Caki2 (cell line): ENCODE measurements at places on chromosomes 12 and 14.
A peak's percentile ranks its signal among the peaks of the same experiment; 100 is the strongest.

- no peak for DNase-seq
Observed at GRCh38 chr14:76113691-76114090, 38.0 kb upstream of the GPATCH2L start.

DNA sequence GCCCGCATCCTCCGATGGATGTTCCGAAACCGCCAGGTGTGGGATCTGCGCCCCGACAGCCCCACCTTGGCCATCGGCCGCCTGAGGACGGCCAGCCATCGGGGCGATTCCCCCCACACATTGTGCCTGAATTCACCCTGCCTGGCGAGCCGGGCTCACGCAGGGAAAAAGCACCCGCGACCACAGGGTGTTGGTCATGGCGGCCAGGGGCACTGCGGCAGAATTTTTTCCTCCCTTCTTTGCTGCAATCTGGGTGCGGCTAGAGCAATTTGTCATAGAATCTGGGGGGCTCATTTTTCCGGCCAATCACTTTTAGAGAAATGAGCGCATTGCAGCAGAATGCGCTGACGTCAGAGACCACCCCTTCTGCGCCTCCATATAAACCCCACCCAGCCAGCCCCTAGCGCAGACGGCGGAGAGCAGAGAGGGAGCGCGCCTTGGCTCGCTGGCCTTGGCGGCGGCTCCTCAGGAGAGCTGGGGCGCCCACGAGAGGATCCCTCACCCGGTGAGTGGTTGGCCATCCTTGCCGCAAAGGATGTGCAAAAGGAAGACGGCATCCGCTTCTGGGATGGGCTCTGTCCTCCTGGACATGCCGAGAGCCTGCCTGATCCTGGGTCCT, at the start of gene MEG3:
TSS of gene MEG3 (plus strand) at position 406 of the 619 bp plus-strand sequence.
- no peak for DNase-seq

DNA sequence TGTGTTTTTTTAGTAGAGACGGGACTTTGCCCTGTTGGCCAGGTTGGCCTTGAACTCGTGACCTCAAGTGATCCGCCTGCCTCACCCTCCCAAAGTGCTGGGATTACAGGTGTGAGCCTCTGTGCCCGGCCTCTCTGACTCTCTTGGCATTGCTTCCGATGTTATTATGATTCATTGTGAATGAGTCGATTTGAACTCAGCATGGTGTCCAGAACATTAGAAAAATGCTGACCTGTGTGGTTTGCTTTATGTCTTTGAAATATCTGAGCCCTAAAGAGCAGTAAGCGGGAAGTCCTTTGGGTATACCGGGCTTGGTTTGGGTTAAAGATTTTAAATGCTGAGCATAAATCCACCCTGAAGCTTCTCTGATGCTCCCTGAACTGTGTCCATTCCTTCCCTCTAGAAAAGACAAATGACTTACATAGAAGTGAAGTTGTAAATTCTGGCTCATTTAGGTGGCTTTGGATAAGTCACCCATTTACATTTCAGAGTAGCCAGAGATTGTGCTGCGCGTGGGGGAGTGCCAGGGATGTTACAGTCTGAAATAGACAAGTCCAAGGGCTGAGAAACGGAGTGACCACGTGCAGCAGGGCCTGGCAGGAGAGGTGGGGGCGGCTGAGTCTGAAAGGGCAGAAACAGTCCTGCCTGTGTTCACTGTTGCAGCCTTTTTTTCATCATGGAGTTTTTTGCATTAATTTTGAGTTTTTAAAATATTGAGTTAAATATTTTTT, 39.6 kb downstream of the SLC15A4 start:
- DNase-seq: peak; percentile 26

DNA sequence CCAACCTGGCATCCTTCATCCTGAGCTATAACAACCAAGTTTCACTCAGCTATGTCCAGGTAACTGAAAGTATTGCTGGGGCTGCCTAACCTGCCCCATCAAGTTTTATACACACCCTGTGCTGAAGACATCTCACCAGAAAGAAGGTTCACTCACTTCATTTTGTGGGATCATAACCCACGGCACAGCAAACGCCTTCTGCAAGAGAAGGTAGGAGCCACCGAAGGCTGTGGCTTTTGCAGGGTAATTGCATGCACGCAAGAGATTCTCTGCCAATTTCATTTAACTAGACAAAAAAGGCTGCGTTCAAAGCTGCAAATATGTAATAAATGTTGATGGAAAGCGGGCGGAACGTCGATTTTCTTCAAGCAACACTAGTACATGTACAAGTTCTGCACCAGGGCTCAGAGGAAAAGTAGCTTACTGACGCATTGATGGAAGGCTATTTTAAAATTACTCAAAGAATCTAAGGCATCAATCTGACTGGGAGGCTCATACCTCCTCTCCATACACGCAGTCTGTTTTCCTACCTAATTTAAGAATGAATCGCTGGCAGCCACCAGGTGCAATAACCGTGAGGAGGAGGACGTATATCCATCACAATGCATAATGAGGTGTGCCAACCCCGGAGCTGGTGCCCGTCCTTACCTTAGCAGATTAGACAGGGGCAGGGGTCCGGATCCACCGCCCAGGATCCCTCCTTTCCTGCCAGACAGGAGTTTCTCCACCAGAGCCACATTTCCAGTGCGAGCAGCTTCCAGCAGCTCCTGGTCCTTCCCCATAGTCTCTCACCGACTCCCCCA, 1.1 kb downstream of the ANKS1B start:
- DNase-seq: peak; percentile 35

DNA sequence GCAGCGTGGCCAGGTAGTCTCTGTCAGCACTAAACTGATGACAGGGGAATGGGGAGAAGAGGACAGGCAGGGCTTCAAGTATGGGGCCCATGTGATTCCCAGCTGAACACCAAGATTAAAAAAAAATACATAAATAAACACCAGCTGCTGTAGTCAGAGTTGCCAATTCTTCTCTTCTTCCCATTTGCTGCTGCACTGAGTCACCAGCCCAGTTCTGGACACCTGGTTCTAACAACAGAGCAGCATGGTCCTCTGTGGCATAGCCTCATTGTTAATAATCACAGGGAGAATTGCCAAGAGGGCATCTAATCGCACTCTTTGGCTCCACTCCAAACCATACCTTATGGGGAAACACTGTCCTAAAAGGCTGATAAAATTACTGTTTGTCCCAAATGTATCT, 15.1 kb downstream of the PPM1H start:
- peak; percentile 64 for DNase-seq

DNA sequence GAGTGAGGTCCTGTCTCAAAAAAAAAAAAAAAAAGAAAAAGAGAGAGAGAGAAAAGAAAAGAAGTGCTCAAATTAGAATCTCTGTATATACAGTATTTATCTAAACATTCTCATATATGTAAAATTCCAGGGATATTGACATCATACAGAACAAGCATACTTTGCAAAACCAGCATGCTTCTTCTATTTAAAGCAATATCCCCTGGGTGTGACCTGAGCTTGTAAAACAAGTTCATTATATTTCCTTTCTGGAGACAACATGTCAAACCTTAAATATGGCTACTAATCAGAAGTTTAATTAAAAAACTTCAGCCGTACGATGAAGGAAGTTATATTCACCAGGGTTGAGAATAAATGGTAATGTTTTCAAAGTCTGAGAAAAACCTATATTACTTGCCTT, 175.8 kb upstream of the HMGA2 start:
- no peak for DNase-seq

- DNase-seq: no peak
Observed at GRCh38 chr12:91061091-91061490, 3.3 kb upstream of the KERA start.

DNA sequence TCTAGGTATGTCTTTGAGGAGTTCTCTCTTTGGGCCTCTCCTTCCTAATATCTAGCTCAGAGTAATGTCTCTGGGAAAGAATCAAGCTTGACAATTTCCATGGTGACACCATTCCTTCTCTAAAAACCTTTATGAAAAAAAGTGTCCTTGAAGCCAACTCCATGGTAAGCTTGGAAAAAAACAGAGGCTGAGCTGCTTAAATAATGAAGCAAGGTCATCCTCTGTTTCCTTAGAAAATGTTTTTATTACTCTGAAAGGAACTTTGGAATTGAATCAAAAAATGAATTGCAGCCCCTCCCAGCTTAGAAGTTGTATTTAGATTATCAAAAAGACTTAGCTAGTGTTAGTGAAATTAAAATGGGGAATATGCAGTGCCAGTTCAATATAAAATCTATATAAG, 166.1 kb upstream of the KITLG start:
- no peak for DNase-seq

GRCh38 chr12:50220363-50220995, 53.3 kb upstream of the CERS5 start:
- DNase-seq: no peak

DNA sequence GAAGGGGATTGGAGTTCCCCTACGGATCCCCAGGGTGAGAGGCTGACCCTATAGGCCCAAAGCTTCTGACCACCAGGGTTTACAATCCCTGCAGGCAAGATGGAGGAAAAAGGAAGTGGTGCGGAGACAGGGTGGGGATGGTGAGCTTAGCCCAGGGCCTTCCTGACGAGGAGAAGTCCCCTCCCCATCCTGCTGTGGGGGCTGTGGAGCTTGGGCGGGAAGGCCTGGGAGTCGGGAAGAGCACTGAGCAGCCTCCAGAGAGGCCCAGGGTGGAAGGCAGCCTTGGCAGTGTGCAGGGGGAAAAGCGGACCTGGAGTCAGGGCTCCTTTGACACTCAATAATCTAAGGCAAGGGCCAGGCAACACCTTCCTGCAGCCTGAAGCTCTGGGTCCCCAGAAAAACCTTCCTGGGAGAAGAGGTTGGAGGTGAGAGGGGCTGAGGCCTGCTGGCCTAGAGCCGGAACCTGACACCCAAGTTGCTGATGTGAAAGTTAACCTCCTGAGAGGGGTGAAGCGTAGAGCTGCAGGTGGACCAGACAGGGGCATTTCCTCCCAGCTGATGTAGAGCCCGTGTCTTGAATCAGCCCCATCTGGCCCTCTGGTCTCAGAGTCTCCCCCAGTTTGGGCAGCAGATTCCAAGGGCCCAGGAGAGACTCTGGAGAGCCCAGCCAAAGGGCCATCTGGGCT, 6.0 kb downstream of the HDAC7 start:
- DNase-seq: peak; percentile 14

DNA sequence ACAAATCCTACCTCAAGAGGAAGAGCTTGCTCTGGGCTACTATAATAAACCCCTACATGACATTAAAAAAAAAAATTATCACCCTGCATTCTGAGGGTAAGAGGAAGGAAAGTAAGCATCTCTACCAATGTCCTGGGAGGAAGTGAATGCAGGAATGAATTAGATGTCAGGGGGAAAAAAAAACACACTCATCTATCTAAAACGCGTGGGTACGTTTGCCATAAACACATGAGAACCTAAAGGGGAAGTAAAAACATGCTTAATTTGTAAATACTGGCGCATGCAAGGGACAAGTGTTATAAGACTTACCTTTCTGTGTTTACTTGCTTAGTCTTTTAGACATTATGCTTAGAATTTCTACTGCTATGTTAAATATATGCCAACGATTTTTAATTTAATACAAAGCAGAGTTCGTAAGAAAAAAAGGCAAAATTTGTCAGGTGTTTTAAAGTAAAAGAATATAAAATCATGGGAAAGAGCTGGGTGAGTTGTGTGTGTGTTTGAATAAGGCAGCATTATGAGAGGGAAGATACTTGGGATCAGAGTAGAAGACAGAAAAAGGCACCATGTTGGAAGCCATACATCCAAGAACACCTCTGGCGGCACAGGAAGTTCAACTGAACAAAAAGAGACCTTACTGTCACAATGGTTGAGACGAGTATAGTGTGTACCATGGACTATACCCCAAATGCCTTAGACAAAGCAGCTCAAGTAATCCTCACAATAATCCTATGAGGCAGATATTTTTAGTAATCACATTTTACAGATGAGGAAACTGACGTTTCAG, 1.5 kb downstream of the TMED8 start:
- DNase-seq: no peak

DNA sequence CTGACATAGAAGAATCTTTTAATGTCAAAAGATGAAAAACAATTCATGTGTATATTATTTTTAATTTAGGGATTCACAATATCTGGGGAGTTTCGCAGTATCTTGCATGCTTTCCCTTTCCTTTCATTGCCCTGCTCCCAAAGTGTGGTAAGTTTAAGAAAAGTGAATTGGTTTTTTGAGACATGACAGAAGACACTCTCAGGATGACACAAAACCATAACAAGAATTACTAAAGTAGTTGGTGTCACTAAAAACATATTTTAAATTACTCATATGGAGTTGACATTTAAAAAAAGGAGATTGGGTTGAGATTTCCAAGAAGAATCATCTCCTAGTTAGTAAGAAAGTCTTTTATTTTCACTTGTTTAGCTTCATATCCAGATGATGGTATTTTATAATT, 5.1 kb upstream of the PCNX1 start:
- DNase-seq: no peak

DNA sequence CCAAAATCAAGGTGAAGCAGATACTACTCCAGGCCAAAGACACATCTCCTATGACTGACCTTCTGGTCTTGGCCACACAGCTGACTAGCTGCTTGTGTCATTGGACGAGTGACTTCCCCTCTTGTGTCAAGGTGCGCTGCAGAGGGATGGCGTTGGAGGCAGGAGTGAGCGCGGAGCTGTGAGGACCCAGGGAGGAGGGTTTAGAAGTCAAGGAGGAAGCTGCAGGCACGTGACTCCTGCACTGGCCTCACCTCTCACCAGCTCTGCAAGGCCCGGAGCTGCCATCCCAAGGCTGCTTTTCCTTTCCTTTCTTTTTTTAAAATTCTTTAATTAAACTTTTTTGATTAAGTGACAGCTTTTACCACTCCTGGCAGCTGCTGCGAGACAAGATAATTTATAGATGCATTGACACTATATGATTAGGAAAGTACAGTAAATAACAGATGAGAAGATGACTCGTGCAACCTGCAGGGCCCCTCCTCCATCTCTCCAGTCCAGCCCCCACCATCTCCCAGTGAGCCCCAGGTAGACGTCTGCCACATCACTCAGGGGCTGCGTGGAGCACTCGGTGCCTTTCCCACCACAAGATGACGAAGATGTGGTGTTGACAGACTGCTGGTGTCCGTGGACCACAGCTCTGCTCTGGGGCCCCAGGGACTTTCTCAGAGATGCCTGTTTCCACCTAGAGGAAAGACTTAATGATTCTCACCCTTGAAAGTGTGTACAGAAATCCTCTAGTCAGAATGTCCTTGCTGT, 350.6 kb downstream of the CACNA1C start:
- no peak for DNase-seq

DNA sequence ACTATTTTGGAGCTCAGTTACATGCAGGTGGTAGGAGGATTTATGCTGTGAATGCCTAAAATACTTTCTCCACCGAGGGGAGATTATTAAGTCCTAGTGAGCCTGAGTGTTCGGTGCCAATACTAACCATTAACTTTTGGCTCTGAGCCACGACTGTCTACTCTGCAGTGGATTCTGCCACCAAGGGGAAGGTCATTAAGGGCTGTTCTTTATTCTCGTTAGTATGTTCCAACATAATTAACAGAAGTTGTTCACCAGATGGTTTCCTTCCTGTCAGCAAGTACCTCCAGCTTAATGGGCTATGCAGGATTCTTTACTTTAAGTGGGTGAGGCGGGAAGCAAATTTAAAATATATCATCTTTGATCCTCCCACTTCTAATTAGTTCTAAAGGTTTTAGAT, 326.3 kb downstream of the BMP4 start:
- no peak for DNase-seq
